OCI-LY7 (cell line): ENCODE measurements at places on chromosomes 7 and 10.

DNA sequence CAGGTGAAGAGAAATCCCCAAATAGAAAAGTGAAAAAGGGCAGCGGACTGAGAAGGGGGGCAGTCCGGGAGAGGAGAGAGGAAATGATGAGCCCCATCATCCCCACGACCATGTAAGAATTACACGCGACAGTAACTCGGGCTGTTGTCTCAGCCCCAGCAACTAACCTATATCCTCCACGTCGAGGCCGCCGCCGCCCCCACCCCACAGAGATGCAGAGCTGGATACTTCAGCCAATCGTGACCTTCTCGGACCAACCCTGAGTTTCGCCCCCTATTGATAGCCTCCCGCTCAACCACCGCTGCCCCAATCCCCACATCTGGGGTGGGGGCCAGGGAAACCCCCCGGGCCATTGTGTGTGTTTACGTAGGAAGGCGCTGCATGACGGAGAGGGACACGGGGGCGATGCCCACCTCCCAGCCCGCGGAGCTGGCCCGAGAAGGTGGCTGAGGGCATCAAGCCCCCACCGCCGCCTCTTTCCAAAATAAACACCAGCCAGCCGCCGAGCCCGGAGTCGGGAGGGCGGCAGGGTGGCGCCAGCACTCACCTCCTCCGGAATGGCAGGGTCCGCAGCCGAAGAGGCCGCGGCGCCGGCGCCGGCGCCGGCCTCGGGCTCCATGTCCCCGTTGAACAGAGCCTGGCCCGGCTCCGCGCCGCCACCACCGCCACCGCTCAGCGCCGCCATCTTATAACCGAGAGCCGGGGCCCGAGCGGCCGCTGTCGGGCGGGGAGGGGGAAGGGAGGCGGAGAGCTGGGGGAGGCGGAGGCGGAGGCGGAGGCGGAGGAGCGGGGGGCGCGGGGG is 509 bp downstream of the BRAF start:
- peak; percentile 80 for DNase-seq

GRCh38 chr10:79246209-79246581 is 101.1 kb upstream of the PPIF start:
- no peak for DNase-seq

GRCh38 chr10:13812804-13813203 is 226.0 kb downstream of the PRPF18 start:
- DNase-seq: no peak

DNA sequence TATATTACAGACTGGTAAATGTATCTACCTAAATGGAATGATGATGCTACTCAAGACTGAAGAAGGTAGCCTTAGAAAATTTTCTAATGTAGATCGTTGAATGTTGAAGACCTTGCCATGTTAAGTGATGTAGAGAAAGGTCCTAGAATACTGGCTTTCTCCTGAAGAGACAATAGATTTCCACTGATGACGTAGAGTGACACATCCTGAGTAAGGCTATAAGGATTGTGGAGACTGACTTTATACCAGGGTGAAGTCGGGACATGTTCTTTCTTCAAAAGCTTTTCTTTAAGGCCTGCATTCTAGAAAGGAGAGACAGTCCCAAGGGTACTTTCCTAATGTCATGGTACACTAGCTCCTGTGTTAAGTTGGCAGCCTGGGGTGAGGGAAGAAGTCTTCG is 58.6 kb downstream of the PCDH15 start:
- DNase-seq: no peak

- no peak for DNase-seq
These were observed 79.3 kb downstream of the GOLGA7B start for GRCh38 chr10:97928897-97929296.

DNA sequence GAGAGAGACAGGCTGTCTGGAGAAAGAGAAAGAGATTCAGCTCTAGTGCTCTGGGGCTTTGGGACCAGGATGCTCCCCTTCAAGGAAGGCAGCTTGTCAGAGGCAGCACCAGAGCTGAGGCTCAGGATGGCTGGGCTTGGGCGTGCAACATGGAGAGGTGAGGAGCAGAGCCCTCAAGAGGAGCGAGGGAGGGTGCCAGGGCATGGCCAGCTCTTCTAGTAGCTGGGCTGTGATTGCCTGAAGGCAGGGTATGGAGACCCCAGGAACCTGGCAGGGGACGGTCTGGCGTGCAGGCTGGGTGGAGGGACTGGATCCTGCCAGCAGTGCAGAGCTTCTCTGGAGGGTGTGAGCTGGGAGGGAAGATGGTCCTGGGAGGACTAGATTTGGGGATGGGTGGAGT is 40.2 kb downstream of the ANTXRL start:
- DNase-seq: no peak

DNA sequence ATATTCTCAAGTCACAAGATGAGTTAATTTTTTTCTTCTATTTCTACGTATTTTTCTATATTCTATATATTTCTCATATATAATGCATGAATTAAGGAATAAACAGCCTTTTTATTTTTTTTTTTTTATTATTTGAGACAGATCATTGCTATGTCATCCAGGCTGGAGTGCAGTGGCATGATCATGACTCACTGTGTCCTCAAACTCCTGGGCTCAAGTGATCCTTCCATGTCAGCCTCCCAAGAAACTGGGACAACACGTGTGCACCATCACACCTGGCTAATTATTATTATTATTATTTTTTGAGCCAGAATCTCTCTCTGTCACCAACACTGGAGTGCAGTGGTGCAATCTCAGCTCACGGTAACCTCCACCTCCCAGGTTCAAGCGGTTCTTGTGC is 1.5 kb downstream of the CLDN12 start:
- DNase-seq: no peak

GRCh38 chr10:121457729-121458128 is 140.5 kb downstream of the FGFR2 start:
- no peak for DNase-seq

DNA sequence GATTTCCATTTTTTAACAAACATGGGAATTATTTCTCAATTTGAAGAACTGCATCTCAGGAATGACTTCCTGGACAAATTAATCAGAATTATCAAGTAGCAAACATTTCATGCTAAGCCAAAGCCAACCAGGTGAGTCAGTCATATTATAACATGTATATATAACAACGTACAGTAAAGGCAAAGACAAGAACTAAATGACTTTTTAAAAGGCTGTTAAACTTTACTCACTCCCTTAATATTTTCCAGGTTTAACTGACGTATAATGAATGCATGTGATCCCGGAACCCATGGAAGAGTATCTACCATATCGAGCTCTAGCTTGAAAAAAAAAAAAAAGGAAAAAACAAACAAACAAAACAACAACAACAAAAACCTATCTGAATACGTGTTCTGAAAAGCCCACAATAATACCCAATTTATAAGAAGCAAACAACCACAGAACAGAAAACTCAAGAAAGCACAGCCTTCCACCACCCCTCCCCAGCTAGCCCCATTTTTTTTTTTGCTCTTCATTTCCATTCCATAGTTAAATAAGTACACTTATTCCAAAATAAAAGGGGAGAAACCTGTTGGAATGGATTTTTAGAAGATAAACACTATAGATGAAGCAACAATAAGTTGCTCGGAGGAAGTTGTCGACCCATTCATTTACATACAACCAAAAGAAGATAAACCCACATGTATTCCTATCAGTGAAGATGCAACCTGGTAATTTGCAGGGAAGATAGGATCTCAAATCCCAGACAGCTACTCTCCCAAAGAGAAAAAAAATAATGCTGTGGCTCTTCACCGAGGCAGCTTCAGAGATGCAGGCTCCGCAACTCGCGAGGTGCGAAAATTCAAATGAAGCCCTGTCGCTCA is 537 bp downstream of the NAPEPLD start:
- no peak for DNase-seq

- no peak for DNase-seq
These were observed 612.2 kb downstream of the TYW1 start for GRCh38 chr7:67608806-67609205.

DNA sequence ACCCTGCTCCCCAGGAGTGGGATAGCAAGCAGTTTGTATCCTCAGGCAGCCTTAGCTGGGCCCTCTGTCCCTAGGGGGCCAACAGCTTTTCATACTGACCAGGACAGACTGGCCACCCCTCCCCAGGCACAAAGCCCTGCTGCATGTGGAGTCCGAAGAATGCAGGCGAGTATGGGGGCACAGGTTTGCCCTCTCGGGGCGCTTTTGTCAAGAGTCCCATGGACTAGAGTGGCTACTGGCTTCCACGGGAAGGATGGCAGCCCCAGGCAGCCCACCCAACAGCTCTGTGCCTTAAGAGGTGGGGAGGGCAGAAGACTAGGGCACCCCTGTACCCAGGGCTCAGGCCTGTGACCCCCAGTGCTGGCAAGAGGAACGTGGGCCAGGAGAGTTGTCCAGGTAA is 10.7 kb downstream of the CXCL12 start:
- no peak for DNase-seq

DNA sequence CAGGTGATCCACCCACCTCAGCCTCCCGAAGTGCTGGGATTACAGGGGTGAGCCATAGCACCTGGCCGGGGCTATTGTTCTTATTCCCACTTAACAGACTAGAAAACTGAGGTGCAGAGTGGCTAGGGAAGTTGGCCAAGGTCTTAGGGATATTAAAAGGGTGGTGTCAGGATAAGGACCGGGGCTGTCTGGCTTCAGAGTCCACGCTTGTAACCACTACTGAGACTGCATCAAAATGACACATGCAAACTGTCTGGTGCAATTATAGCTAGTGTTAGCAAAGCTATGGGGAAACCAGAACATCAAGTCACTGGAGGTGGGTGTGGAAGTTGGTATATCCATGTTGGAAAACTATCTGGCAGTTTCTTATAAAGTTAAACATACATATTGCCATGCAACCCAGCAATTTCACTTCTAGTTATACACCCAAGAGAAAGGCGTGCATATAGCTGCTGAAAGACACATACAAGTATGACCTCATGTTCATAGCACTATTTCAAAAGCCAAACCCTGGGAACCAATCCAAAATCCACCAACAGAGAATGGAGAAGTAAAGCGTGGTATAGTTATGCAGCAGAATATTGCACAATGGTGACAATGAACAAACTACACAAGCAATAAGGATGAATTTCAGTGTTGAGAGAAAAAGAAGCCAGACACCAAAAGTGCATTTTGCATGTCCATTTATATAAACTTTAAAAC is 33.9 kb upstream of the EEPD1 start:
- no peak for DNase-seq

DNA sequence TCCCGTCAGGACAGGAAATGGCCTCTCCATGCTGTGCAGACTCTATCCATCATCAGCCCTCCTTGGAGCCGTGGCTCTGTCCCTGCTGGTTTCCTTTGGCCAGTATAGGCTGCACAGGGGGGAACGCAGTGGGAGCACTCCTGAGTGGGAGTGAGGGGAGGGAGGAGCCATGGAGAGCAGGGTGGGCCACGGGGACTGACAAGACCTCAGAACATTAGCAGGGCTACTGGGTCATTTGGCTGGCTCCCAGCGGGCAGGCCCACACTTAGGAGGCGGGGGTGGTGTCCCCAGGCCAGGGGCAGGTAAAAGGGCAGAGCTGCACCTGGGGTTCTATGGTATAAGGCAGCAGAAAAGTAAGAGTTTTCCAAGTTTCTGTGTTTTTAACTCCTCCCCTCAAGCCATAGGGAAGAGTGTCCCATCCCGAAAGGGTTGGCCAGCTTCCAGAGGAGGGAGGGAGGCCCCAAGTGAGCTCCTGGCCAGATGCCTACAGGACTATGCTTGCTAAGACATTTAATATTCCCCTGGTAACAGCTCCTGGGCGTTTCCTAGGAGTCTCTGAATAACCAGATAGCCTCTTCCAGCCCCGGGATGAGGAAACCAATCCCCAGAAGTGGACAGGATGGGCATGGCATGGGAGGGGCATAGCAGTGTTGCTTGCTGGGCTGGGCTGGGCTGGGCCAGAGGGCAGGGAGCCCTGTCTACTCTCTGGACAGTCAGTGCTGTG is 5.5 kb upstream of the OPN4 start:
- DNase-seq: no peak

GRCh38 chr10:5604236-5604925 is 62.0 kb downstream of the ASB13 start:
- no peak for DNase-seq

DNA sequence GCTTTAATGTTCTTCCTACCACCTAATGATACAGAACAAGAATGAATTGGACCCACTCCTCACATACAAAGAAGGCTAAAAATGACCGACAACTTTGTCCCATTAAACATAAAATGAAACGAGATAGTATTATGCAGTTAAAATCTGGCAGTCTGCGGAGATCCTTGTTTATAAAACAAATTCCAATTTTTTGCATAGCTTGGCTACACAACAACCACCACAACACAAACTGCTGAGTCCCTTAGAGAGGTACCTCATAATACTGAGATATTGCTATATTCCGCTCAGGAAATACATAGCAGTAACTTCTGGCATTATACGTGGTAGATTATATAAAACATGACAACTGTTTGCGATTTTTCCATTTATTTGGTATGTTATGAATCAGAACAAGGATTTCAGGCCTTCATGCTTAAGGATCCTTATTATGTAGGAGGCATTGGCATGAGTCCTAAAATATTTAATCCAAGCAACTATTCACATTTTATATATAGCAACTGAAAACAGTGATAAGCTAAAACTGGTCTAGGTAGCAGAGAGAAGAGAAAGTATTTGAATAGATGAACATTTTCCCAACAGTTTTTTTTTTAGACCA is 96.0 kb downstream of the ANK3 start:
- DNase-seq: no peak

DNA sequence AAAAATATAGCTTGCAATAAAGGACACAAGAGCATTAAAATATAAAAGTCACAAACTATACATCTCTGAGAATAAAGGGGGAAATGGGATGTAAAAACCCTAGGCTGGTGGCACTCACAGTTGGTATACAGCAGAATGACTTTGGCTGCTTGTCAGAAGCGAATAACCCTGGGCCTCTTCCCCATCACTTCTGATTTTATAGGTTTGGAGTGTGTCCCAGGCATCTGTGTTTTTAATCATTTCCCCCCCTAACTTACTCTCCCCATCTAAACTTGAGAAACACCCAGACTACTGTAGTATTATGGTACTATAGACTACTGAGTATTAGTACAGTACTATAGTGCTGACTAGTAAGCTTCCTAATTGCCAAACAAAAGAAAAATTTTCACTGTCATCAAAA is 1.8 kb upstream of the RPA3 start:
- DNase-seq: no peak

- no peak for DNase-seq
These were observed 139.9 kb downstream of the SKIDA1 start for GRCh38 chr10:21385536-21385935.
